ENCODE measurements at places on chromosomes 4 and X. TPM values are rescaled to one million over a fixed set of nuclear protein-coding genes. Genes with fewer than 3 reads are reported as not detected.

RBMX2 gene
- 17.7 TPM for total RNA-seq

DNA sequence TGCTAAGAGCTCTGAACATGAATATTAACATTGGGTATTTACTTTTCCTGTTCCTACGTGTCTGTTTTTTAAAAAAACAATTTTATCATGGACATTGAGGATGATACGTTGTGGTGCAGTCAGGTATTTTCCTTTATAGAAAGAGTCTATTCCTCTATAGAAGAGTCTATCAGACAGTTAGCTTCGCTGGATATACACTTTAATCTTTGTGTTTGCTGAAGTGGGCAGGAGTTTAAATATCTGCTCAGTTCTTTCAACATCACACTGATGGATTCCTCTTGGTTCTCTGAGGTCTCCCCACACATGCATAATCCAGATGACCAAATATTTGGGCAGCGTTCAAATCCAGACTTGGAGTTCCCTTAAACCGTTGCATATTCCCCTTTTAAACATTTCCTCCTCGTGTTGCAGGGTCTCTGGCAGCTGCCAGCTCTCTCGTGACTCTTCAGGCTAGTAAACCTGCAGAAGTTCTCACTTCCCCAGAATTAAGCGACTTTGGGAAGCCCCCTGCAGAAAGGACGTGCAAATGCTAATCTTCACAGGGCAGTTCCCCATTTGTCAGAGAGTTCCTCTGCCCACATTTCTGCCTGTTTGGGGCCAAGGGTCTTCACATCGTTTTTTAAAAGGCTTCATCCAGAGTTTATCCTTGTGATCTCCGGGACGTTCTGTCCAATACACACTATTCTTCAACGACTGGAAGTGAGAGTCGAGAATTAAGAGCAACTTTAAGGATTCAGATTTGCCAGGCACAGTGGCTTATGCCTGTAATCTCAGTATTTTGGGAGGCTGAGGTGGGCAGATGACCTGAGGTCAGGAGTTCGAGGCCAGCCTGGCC, 20.5 kb upstream of the DHRSX start:
- DNase-seq = no peak

MAGEB10 gene
- not detected for total RNA-seq

CYSLTR1 gene
- total RNA-seq = 5.3 TPM

DNA sequence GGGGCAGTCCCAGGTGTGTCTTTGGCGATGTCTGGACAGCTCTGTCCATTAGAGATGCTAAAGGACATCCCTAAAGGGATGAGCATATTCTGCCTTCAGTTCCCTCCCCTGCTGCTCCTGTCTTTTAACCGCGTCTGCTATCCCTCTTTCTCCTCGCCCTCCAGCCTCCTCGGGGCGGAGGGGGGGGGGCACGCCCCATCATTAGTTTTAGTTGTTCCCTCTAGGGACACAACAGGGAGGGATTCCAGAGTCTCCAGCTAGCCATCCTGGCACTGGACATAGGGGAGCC, 1.1 kb downstream of the MSL3 start:
- DNase-seq = no peak

ODAPH gene
- total RNA-seq = not detected

HTRA3 gene
- total RNA-seq = 23.7 TPM

DNA sequence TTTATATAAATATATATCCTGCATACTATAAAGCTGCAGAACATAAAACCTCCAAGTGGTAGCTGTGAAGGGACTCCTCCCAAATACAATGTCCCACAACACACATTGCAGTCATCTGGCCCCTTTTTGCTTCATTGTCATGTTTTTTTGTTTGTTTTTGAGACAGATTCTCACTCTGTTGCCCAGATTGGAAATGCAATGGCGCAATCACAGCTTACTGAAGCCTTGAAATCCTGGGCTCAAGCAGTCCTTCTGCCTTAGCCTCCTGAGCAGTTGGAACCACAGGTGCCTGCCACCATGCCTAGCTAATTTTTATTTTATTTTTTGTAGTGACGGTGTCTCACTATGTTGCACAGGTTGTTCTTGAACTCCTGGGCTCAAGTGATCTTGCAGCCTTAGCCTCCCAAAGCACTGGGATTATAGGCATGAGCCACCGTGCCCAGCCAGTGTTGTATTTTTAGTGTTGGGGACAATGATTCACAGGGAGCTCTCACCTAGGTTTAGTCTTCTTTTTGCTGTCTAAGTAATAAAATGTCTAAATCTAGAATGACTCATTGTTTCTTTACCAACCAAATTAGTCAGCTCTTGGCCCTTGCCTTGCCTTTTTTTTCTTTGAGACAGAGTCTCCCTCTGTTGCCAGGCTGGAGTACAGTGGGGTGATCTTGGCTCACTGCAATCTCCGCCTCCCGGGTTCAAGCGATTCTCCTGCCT, 24.0 kb upstream of the XIAP start:
- DNase-seq = no peak

USP26 gene
- total RNA-seq = not detected

COX7B gene
- total RNA-seq = 107 TPM

CDX4 gene
- not detected for total RNA-seq

- DNase-seq = no peak
Observed at GRCh38 chr4:24704149-24704548, 91.2 kb upstream of the SOD3 start.
